ENCODE measurements at places on chromosomes 4 and X.

- no peak for DNase-seq
These were observed 19.3 kb downstream of the SEL1L3 start for GRCh38 chr4:25843340-25844097.

- DNase-seq = no peak
These were observed 55.2 kb downstream of the TRIML1 start for GRCh38 chr4:188194421-188194820.

GRCh38 chrX:53373307-53373706 lies 49.1 kb downstream of the SMC1A start:
- DNase-seq = no peak

DNA sequence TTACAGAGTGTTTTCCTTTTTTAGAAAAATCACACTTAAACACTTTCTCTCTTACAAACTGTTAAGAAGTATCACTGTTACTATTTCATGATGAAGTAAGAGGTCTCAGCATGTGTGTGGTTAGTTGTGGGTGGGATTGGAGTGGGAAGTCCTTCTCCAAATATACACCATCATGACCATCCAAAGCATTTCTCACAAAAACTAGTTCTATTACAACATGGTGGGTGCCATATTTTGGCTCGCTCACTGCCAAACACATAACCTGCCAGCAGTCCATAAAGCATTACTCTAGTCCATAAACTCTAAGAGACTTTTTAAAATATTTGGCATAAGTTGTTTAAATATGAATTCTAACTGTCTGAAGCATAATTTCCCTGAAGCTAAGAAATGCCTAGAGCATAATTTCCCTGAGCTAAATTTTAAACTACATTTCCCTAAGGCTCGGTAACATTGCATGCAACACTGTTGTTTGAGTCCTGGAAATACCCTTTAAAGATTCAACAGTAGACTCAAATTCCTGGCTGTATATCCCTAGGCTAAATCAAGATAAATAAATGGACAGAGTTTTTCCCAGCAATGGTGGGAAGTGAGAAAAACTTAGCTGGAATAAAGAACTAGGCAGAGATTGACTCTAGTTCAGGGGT lies 415.0 kb upstream of the INTU start:
- DNase-seq = no peak

GRCh38 chr4:137266511-137266910 lies 265.8 kb downstream of the PCDH18 start:
- DNase-seq = no peak

DNA sequence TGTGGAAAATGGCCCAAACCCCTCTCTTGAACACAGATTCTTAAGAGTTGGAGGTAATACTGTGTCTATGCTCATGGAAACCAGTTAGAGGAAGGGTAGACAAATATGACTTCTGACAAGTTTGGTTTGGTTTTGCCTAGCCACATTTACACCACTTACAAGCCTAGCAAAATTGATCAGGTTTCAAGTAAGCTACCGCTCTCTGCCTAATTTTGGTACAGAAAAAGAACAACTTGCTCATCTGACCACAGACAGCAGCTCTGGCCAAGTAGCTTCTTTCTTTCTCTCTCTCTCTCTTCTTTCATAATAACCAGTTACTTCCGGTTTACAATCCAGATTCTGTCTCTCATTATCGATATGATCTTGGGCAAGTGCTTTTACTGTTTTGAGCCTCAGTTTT lies 260.0 kb downstream of the GLUD2 start:
- DNase-seq = no peak

DNA sequence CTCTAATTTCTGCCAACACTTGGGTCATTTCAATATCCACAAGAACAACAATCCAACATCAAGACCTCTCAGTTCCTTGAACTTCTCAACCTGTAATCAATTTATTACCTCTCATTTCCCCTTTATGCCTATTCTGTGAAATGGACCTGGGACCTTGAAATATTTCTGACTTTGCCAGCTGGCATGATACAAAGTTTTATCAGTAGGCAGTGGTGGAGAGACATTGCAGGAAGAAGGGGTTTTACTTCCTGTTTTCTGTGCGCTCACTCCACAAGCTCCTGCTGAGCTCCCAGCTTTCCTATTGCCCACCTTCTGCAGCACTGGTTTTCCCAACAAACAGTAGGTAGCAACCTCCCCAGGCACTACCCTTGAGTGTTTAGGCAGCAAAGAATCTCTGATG lies 3.5 kb upstream of the ARHGEF6 start:
- DNase-seq = no peak

- DNase-seq = no peak
These were observed 180.1 kb upstream of the S100G start for GRCh38 chrX:16469870-16470269.

- no peak for DNase-seq
These were observed 39.5 kb downstream of the KANTR start for GRCh38 chrX:53133400-53133799.

GRCh38 chrX:43728966-43729365 lies 72.9 kb downstream of the MAOA start:
- DNase-seq = no peak

GRCh38 chrX:7334253-7334935 lies 186.4 kb upstream of the PUDP start:
- no peak for DNase-seq

DNA sequence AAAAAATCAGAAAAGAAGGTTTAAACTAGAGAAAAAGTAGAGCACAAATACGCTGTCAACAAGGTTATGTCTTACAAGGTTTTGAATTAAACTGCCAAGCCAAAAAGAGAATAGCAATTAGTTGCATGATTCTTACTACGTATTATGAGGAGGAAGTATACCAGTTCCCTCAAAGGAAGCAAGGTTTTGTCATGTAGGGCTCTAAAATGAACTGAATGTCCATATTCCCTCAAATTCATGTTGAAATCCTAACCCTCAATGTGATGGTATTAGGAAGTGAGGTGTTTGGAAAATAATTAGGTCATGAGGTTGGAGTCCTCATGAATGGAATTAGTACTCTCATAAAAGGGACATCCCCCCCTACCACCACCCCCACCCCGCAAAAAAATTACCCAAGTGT lies 201.0 kb downstream of the FBXW7 start:
- DNase-seq = no peak

DNA sequence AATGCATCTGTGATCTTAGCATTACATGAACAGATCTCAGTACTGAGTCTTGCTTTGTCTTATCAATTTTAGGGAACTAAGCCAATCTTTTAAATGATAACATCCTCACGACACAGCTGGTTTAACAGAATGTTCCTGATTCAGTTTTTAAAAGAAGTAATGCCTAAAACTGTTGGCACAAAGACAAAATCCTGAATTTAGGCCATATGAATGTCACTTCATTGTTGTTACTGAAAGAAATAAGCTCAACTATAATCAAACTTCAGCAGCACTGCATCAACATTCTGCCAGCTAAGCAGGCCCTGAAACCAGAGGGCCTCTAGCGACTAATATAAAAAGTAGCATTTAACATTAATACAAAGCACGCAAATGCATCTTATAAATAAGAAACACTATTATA lies 130.6 kb downstream of the FRYL start:
- DNase-seq = no peak

DNA sequence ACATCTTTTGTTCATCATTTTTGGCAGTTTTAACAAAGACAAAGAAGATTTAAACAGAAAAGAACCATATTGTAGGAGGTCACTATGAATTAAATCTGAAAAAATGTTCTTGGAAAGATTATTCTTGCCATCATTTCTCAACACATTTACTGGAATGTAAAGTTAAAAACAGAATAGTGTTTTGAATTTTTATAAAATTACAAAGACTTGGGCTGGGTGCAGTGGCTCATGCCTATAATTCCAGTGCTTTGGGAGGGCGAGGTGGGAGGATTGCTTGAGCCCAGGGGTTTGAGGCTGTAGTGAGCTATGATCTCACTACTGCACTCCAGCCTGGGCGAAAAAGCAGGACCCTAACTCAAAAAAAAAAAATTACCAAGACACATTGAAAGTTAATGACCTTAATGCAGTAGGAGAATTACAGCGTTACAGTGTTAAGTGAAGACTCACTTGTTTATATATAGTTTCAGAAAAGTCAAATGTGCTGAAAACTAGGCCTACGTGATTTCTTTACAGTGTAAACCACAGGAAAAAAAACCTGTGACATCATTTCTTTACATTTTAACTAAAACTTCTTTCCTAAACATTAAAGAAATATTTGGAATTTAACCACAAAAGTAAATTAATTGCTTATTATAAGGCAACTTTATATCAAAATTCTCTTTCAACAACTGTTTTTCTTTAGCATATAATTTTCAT lies 7.9 kb downstream of the FAM13A start:
- no peak for DNase-seq

DNA sequence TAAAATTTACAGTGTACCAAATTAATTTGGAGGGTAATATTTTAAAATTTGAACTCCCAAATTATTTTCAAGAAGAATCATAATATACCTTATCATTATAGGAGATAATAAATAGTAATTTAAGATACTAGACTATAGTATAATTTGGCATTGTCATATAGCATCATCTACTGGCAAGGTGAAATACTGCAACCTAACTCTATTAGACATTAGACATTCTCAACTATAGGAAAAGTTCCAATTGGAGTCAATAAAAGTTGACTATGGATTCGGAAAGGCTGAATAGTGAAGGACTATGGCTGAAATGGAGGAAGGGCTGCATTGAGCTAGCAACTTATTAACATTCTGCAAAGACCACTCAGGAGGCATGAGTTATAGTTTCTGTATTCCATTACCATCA lies 113.0 kb downstream of the PRDM5 start:
- no peak for DNase-seq

Measured in CD4-positive, alpha-beta T cell treated with Interleukin-1 beta for 1 hour (primary cell).